Activated T-cell treated with anti-CD3 and anti-CD28 coated beads for 1 hour (primary cell): ENCODE measurements at places on chromosomes 1 and 21.

- DNase-seq = no peak
Observed at GRCh38 chr1:222195857-222196256, 352.0 kb downstream of the HHIPL2 start.

- DNase-seq = no peak
Observed at GRCh38 chr1:10304295-10304694, 93.9 kb downstream of the KIF1B start.

DNA sequence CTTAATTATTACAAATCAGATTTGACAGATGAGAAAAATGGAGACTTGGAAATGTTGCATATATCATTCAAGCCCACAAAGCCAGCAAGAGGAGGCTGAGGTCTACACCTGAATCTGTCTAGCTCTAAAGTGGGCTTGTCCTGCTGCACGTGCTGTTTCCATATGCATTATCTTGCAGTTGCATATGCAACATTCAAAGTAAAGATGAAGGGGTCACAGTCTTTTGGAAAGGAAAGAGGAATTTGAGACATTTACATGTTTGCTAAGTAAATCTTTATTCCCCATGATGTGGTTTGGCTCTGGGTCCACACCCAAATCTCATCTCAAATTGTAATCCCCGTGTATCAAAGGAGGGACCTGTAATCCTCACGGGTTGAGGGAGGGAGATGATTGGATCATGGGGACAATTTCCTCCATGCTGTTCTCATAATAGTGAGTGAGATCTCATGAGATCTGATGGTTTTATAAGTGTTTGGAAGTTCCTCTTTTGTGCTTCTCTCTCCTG is 98.3 kb downstream of the BACH1 start:
- no peak for DNase-seq

GRCh38 chr1:99858881-99859280 is 8.7 kb downstream of the AGL start:
- DNase-seq = no peak

- no peak for DNase-seq
Observed at GRCh38 chr1:57522575-57522974, 98.7 kb upstream of the DAB1 start.

DNA sequence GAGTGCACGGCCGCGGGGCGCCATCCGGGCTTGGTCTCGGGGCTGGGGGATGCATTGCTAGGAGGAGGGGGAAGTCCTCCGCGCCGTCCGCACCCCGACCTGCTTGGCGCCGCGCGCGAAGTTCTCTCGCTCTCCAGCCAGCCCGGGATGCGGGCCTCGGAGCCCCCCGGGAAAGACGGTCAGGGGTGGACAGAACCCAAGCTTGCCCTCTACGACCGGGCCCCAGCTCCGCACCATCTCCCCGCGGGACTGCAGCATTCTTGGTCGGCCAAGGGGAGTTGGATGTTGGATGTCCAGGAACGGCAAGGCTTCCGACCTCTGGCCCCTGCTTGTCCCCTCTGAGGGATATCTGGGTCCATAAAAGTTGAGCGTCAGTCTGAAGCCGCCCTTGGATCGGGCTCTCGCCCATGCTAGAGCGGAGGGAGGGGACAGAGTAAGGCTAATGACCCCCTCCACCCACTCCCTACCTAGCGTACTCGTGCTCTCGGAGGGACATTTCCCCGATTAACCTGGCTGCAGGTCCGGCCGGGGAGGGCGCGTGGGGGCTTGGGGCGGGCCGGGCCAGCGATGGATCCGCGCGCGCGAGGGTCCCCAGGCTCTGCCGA is 522 bp downstream of the DISP3 start:
- DNase-seq = no peak

- no peak for DNase-seq
Observed at GRCh38 chr1:219330669-219331068, 157.0 kb downstream of the LYPLAL1 start.

GRCh38 chr1:198711837-198712236 is 73.0 kb downstream of the PTPRC start:
- DNase-seq = no peak

DNA sequence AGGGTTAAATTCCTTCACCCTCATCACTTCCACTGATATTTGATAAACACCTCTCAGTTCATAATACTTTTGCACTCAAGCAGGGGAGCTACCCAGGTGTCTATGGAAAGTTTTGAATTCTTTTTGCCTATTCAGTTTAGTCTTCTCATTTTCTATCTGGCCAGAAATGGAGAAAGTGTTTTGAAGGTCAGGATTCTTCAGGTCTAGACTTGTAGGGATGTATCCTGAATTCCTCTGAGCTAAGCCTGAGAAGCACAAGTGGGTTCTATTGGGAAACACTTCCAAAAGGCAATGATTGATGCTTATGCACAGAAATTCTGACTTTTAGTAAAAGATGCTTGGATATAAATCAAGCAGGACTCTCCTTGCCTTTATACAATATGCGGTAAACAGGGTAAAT is 217.8 kb upstream of the HOOK1 start:
- no peak for DNase-seq

- no peak for DNase-seq
Observed at GRCh38 chr1:187262731-187263130, 434.0 kb downstream of the PLA2G4A start.
